Hepatic stellate cell (primary cell): ENCODE measurements at places on chromosomes 5 and 9.

- DNase-seq: no peak
These were observed 1905.8 kb upstream of the ACO1 start for GRCh38 chr9:30478684-30479083.

- no peak for DNase-seq
These were observed 67.4 kb downstream of the UNC13B start for GRCh38 chr9:35229066-35229778.

GRCh38 chr9:69279733-69280132 lies 45.3 kb upstream of the ENTREP1 start:
- no peak for DNase-seq

DNA sequence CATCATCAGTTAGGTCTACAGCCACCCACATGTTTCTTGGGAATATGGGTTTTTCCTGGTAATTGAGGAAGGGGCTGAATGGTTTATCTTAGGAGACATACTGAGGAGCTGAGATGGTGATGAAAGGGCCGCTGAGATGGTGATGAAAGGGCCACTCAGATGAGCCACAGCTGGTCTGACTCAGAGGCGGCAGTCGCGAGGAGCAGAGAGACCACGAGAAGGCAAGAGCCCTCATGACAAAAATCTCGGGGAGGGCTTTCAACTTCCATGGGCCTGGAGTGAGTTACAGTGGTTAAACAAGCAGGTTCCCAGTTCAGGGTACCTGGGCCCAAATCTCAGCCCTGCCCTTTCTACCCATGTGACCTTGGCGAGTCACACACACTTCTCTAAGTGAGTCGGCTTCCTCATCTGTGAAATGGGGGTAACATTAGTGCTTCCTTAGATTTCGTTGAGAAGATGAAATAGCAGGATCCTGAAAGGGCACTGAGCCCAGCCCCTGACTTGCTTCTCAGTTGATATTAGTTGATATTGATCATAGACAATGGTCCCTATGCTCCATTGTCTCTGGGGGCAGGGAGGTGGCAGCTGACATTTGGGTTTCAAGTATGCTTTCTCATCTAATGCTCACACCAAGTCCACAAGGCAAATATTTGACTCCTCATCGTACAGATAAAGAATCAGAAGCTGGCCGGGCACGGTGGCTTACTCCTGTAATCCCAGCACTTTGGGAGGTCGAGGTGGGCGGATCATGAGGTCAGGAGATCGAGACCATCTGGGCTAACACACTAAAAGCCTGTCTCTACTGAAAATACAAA lies 169.5 kb downstream of the RGS3 start:
- DNase-seq: no peak

DNA sequence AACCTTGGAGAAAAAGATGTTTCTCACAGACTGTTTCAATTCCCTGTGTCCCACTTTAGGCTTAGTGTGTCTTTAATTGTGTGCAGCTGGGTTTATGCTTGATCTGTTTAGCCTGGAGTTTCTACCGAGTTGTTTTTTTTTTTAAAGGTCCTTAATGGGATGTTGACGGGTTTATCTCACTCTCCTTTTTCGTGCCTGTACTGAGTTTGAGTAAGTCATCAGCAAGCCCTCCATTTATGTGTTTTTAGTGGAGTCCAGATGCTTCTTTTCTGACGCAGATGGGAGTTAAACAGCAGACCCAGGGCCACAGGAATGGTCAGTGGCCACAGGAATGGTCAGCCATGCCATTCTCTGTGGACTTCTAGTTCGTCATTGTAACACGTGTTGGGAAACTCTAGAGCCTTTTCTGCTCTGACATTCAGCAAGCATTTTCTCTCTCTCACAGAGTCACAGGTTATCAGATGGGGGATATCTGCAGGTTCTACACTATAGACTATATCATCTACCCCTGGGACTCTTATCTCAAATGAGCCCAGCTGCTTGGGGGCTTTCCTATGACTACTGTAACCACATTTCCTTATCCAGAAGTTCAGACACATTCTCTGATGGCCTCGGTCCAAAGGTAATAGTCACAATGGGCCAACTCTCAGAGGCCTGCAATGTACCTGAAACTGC lies 190.5 kb downstream of the TTLL11 start:
- DNase-seq: peak; percentile 88

DNA sequence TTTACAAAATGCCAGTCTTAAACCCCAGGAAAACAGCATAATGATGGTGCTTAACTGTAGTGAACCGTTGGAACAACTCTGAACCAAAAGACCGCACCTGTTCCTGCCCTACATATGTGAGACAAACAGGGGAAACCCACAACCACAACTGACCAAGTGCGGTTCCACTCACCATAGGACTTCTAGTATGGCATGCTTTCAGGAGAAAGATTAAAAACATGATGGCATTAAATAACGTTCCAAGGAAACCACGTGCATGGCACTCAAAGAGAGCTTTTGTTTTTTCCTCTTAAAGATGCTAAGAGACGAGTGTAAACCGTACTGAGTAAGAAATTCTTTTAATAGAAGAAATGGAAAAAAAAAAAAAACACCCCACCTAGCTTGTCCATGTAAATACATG lies 119.8 kb downstream of the SSBP2 start:
- no peak for DNase-seq

- peak; percentile 16 for DNase-seq
These were observed 53.9 kb downstream of the C9orf57 start for GRCh38 chr9:72006501-72006900.

DNA sequence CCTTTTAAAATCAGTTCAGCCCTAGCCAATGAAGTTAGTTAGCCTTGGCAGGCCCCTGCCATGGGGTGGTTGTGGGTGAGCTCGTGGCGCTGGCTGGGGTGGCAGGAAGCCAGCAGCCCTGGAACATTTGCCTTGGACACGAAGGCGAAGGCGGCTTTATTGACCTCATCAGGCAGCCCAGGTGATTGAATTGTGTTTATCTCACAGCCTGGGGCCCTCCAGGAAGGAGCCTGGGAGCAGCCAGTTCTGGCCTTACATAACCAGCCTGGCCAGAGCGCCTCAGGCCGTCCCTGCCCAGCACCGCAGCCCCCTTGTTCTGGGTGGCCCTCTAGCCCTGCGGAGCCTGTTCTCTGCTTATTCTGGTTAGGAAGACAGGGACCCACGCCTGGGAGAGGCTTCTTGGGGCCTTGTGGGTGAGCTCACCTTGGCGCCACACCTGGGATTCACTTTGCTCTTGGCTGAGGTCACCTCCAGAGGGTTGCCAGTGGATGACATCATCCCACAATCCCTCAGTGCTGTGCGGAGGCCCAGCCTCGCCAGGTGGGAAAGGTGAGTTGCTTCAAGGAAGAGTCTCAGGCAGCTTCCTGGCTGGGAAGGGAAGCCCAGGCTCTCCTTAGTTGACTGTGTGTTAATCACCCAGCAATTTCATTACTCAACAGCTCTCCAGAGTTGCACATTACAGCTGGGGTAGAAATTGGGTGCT lies 54.4 kb upstream of the RPL26L1 start:
- no peak for DNase-seq

GRCh38 chr9:15220658-15221318 lies 86.2 kb downstream of the TTC39B start:
- no peak for DNase-seq

DNA sequence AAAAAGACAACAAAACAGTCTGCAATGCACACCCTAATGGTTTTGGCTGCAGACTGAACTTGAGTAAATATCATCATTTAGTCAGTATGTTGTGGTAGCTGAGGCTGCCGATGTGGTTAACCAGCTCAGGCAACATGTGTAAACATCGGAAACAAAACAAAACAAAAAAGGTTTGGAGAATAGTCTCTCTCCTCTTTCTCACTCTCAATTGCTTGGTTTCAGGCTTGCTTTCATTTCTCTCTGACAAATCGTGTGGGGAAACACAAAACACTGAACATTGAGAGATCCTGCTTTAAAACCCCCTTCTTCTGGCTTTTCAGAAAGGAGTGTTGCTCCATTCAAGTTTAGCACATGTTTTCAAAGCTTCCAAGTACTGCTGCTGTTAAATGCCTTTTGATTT lies 453.3 kb downstream of the BNC2 start:
- peak; percentile 12 for DNase-seq

DNA sequence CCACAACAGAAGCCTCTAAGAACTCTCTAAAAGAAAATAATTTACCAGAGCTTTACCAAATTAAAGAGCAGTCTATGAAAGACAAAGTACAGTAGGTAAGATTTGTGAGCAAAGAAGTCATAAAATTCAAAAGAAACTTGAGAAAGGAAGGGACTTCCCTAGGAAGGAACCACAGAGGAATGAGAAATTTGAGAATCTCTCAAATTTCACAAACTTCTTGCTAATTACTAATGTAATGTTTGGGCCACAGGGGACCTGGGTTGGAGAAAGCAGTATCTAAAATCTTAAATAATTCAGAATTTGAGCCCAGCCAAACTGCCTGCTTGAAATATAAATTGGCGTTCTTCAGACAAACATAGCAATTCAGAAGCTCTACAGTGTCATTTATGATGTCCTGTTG lies 225.0 kb upstream of the PRR16 start:
- no peak for DNase-seq

DNA sequence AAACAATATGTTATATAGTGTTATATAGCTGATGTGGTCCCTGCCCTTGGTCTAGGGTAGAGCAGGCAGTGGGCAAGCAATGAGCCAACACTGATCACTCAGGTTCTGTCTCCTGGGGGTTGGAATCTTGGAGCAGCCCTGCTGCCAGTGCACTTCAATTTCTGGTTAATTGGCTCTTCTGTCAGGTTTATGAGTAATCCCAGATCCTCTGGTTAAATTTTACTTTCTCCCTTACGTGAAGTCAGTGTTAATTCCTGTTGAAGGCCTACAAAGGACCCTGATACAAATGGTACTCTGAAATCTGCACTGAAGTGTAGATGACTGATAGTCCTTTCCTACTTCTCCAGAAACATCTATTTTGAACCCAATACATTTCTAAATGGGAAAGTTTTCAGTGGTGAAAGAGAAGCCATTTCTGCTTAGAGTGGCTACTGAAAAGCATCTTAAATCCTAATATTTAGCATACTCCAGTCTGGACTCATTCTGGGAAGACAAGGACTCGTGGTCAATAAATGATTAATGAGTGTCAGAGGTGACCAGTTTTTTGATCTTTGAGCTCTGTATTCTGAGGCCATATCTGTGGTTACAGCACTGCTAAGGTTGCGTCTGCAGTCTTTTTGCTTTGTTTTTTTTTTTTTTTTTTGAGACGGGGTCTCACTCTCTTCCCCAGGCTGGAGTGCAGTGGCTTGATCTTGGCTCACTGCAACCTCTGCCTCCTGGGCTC lies 442.4 kb downstream of the KIF4B start:
- DNase-seq: no peak

DNA sequence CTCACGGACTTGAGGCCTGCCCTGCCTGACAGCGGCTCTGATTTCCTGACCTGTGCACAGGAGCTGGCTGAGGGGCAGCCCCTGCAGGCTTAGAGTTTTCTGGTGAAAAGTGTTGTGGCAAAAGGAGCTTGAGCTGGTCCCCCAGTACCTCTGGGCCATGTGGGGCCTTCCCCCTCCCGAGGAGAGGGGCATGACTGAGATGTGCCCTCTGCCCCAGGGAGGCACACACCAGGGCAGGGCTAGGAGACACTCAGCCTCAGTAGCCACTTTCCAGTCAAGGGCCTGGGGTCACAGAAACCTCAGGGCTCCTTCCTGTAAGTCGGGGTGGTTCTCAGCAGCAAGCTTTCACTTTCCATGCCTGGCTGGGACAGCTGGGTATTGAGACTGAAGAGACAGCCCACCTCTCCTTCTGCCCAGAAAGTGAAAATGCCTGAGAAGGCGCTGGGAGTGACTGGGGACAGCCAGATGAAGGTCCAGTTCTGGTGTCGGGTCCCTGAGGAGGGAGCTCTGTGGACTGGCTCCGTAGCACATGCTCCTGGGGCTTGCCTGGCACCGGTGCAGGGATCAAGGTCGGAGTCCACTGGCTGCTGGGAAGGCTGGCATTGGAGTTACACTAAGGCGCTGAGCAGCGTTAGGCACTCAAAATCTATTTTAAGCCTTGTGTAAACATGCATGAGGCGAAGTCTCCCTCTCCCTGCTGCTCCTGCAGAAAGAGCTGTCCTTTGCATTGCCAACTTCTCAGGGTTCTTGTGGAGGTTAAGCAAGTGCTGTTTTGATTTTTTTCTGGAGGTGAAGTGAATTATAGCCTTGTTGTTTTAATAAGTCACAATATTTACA lies 394.9 kb downstream of the GADD45G start:
- DNase-seq: peak; percentile 69

- peak; percentile 53 for DNase-seq
These were observed 222.3 kb downstream of the GLIS3 start for GRCh38 chr9:4077499-4078102.

DNA sequence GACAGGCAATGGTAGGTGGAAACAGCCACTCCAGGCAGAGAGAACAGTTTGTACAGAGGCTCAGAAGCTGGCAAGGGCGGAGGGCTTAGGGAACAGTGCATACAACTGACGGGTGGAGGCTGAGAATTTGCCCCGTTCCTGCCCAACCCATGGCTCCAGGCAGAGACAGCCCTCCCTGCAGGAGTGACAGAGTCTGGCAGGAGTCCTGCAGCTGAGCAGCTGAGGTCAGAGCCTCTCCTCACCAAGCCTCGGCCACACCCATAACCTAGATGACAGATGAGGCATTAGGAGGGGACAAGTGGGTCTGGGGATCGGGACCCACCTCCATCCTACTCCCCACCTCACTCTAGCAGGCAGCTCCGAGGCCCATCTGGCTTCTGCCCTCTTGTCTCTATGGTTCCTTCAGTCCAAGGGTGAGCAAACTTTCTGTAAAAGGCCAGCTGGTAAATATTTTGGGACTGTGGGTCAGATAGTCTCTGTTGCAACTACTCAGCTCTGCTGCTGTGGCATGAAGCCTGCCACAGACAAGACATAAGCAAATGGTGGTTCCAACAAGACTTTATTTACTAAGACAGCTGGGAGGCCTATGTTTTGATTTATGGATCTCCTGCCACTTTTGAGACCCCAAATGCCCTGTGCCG lies 83.7 kb downstream of the SH3TC2 start:
- no peak for DNase-seq

DNA sequence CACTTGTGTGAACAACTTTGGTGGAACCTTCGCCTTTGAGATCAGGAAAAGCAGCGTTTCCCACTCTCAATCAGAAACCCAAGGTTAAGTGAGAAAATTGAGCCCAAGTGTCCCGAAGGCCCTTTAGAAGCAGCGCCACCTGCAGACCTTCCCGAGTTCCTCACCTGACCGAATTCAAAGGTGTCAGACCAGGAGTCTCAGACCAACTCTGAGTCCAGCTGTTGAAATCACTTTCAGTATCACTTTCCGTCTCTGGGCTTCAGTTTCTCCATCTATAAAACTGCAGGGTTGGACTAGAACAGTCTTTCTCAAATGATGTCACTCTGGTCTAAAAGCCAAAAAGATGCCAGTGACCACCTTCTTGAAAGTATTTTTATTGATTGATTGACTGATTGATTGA lies 31.7 kb upstream of the GRHPR start:
- DNase-seq: no peak

- no peak for DNase-seq
These were observed 37.3 kb upstream of the FYB1 start for GRCh38 chr5:39256477-39257235.
